ENCODE measurements at places on chromosomes 12 and 14.
A peak's percentile ranks its signal among the peaks of the same experiment; 100 is the strongest.

- peak; percentile 23 for DNase-seq
These were observed 1.1 kb downstream of the TPI1 start for GRCh38 chr12:6868211-6869048.

DNA sequence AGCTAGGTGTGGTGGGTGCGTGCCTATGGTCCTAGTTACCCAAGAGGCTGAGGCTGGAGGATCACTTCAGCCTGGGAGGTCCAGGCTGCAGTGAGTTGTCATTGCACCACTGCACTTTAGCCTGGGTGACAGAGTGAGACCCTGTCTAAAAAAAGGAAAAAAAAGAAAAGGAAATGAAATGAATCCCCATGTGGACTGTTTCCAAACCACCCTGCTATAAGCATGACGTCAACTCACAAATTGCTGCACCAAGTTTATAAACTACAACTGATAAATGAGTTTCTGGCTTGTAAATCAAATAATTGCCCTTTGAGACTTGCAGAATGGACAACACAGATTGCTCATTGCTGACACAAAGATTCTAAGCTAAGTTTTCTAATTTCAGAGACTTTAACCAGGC is 51.0 kb upstream of the STK38L start:
- no peak for DNase-seq

DNA sequence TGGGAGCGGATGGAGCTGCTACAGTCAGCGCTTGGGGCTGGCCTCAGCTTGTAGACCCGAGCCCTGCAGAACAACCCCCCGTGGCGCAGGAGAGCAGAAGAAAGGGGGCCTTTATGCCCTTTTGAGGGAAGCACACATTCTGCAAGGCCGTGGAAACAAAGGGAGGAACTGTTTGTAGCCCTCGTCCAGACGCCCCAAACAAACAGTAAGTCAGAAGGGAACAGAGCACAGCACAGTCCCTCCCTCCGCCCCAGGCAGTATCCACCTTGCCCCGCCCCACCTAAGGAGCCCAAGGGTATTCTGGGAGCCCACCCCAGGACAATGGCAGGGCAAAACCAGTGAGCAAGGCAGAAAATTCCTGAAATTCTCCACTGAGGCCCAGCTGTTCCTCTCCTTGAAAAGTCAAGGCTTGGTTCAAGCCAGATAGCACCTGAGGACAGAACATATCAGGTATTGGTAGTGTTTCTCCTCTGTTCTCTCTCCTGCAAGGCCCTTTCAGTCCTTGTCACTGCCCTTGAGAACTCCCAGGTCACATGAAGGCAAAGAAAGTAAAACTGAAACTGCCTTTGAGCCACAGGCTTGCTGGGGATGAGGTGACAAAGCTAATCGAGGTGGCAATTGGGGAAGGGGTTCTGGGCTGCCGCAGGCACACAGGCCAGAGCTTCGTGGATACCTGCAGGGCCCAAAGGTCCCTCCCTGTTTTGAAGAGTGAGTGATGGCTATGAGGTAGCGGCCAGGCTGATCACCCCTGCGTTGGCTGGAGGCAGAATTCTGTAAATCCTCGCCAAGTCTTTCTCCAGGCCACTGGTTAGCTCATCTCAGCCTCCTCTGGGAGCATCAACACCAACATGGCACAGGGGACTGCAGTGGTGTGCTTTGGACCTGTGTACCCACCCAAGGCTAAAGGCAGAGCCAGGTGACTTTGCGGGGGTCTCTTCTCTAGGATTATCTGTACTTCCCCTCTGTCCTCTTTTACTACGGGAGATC is 499 bp downstream of the DGLUCY start:
- DNase-seq = peak; percentile 43

DNA sequence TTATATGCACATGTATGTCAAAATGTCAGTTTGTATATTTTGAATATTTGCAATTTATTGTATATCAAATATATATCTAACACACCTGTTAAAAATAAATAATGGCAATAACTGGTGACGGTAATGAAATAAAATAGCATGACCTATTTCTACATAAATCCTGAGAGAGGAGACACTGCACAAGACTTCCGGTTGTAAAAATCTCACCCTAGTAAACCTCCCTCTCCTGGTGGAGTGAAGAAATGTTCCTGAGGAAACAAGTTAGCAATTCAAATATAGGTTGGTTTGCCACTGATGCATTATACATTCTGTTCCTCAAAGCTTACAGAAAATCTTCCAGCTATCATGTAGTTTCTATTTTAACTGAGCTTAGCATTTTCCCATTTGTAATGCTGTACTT is 166.1 kb upstream of the SYT10 start:
- DNase-seq = no peak

DNA sequence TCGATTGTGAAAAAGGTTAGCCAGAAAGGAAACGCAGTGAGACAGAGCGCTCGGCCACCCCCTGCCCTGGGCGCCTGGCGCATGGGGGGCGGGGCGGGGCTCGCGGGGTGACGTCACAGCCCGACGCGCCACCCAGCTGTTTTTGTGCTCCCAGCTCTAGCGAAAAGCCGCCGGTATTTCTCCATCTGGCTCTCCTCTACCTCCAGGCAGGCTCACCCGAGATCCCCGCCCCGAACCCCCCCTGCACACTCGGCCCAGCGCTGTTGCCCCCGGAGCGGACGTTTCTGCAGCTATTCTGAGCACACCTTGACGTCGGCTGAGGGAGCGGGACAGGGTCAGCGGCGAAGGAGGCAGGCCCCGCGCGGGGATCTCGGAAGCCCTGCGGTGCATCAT is at the start of gene GABARAPL1:
Gene GABARAPL1, plus strand, starts transcription at position 139 of the 393 bp plus-strand sequence. Its CDS starts 253 bp downstream, at position 392.
- DNase-seq = peak; percentile 73

- DNase-seq = no peak
These were observed 230.1 kb upstream of the PLXNC1 start for GRCh38 chr12:93918262-93918661.

- DNase-seq = peak; percentile 55
These were observed at the start of gene NXPH4 for GRCh38 chr12:57216014-57216911. Gene NXPH4, plus strand, starts transcription at chr12:57216794. Its CDS starts 176 bp downstream, at chr12:57216970.

- no peak for DNase-seq
These were observed 61.9 kb downstream of the TMEM30B start for GRCh38 chr14:61219256-61219655.

DNA sequence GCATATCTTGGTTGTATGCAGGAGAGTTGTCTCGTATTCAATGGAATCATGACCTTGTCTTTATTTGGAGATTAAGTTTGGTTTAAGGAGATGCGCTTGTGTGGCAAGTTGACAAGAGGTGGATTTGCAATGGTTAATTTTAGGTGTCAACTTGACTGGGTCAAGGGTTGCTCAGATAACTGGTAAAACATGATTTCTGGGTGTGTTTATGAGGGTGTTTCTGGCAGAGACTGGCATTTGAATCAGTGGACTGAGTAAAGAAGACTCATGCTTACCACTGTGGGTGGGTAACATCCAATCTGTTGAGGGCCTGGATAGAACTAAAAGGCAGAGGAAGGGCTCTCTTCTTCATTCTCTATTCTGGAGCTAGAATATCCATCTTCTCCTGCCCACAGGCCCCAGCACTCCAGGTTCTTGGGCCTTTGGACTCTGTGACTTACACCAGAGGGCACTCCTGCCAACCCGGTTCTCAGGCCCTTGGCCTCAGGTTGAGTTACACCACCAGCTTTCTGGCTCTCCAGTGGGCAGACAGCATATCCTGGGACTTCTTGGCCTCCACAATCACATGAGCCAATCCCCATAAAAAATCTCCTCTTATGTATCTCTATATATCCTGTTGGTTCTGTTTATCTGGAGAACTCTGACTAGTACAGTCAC is 141.5 kb upstream of the ARID2 start:
- DNase-seq = no peak

- no peak for DNase-seq
These were observed 495 bp downstream of the TMEM121 start for GRCh38 chr14:105526776-105527380.

GRCh38 chr14:73477618-73478266 is 13.0 kb upstream of the RIOX1 start:
- no peak for DNase-seq

GRCh38 chr12:106309671-106310505 is 7.4 kb downstream of the TCP11L2 start:
- DNase-seq = no peak

DNA sequence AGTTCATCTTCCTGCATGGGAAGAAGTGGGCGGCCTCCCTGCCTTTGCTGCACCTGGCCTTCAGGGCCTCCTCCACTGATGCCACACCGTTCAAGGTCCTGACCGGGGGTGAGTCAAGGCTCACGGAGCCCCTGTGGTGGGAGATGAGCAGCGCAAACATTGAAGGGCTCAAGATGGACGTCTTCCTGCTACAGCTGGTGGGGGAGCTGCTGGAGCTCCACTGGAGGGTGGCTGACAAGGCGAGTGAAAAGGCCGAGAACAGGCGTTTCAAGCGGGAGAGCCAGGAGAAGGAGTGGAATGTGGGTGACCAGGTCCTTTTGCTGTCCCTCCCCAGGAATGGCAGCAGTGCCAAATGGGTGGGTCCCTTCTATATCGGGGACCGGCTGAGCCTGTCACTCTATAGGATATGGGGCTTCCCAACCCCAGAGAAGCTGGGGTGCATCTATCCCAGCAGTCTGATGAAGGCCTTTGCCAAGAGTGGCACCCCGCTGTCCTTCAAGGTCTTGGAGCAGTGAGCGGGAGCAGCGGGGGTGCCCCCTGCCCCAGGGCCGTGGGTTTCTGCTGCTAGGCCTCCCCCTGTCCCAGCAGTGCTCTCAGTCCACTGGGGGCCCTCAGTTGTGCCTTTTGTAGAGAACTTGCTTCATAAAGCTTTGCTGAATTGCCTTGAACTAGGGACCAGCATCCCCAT is 12.4 kb downstream of the CBLN3 start:
- no peak for DNase-seq

GRCh38 chr14:72864712-72865365 is 29.1 kb downstream of the DPF3 start:
- DNase-seq = no peak

- no peak for DNase-seq
These were observed 101.4 kb upstream of the BBS10 start for GRCh38 chr12:76449583-76449982.

- DNase-seq = no peak
These were observed 97.1 kb downstream of the DUSP16 start for GRCh38 chr12:12465522-12465921.

DNA sequence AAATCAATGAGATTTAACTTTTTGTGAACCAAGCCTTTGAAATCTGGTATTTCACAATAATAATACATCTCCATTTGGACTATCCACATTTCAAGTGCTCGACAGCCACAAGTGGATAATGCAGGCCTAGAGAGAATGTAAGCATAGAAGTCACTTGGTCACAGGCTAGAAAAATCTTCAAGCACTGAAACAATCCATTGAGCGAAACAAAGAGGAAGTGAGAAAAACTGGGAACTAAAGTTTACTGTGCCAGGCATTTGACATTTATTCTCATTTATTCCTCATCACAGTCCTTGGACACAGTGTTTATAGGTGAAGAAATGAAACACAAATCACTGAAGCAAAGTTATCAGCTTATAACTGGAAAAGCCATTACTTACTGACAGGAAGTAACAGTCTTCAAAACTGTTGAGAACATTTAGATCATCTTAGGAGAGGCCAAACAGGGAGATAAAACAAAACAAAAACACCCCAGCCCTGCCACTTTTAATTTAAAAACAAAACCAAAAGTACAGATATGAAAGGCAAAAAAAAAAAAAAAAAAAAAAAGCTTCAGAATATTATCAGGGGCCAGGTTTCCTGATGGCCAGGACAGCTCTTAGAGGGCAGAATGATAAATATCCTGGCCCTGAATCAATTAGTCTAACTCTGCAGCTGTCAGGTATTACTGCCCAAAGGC is 29.2 kb downstream of the GNS start:
- DNase-seq = no peak

DNA sequence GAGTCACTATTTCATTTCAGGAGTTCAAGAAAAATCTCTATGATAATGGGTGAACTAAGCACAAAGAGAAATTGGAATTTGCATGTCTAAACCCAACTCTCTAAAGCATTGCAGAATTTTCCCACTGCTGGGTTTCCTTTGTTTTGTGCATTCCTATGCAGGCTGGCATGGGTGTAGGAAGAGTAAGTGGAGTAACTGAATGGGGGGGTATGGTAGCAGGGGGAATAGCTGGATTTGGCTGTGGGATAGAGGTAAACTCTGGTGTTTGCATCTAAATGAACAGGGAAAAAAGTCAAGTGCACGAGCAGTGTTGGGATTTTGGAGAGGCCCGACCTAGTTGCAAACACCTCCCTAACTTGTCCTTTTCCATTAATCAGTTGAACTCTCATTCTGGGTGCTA is 159.1 kb downstream of the ANO4 start:
- no peak for DNase-seq

DNA sequence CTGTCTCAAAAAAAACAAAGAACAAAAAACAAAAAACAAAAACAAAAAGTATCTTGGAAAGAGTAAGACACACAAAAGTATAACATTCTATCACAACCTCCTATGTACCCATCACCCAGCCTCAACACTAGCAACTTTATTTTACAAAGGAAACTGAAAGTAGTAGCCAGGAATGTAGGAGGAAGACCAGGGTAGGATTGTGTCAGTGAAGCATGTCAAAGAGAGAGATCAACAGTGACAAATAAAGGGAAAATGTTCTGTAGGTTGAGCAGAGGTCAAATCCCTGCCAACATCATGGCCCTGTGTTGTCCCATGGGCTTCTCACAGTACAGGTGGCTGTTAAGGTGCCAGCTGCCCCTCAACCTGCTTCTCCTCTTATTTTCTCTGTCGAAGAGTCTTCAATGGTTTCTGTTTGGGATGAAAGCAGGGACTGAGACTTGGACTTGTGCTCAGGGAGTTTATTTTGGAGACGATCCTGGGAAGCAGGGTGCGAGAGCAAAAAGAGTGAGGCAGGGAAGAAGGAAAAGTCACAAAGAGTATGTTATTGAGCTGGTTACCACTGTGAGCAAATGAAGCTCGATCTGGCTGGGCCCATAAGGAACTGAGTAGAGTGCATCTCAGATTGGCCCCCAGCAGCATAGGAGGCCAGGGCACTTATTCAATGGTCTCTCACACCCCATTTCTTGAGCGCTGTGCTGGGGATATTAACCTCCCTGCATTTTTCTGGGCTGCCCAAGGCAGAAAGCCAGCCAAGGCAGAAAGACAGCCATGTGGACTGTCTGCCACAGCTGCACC is 29.4 kb upstream of the CTDSP2 start:
- no peak for DNase-seq

DNA sequence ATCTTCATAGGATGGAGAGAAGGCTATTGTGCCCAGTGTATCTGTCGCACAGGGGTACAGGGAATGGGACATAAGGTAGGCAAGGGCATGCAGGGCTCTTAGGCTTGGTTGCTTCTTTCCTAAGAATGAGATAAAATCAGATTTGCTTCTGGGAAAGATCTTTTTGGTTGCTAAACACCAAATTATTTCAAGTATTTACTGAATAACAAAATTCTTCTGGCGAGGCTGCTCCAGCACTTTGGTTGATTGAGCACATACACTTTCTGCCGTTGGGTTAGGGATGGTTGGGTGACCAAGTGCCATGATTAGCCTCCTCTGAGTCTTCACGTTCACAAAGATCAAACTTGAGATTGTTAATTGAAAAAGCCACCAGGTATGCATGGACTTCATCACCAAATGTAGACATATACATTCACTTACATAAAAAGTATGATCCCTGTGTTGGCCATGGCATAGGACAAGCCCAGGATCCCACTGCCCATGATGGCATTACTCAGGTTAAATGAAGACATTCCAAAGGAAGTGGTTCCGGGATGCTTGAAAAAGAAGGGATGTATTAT is 38.2 kb downstream of the SLC38A4 start:
- no peak for DNase-seq
